Glutamatergic neuron (in vitro differentiated cells): ENCODE measurements at places on chromosomes 4 and X.

- no peaks in the 10 kb centered on the region for H3K36me3 ChIP-seq
- H3K4me1 ChIP-seq = no peaks in the 10 kb centered on the region
- no peak overlapping the region for H3K4me3 ChIP-seq
- DNase-seq = no peak
- H3K27ac ChIP-seq = no peak overlapping the region
Measured at GRCh38 chrX:121128925-121129877, 81.8 kb downstream of the GLUD2 start.

DNA sequence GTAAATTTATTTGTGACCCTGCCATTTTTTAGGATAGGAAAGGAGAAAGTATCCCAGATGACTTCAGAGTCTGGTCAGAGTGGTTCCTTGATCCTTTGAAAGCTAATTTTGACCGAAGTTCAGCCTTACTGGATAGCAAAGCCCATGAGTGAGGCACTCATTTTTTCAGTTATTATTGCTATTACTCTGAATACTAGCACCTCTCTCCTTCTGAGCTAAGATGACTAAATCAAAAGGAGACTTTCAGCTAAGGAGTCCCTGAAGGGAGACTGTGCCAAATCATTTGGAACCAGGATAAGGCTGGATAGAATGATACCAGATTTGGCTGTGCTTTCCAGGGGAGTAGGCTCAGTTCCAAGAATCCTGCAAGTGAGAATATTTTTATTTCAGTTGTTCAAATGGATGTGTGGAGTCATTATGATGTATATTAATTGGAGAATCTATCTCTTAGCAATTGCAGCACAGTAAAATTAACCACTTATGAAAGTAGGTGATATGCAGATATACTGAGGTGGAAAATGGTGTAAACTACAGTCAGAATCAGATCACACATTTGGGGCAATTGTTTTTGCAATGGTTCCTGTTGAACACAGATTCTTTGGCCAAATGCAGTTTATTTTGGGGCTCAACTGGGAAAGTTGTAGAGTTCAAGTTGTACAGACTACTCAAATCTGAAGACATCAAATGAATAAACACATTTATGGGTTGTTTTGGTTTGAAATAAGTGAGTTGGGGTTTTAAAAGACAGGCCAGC is 1.2 kb downstream of the P2RY10 start:
- H3K36me3 ChIP-seq = no peaks in the 10 kb centered on the region
- DNase-seq = no peak
- H3K4me3 ChIP-seq = no peak overlapping the region
- no peaks in the 10 kb centered on the region for H3K27me3 ChIP-seq

- H3K4me1 ChIP-seq = no peaks in the 10 kb centered on the region
- no peaks in the 10 kb centered on the region for H3K36me3 ChIP-seq
- no peak overlapping the region for H3K4me3 ChIP-seq
- DNase-seq = no peak
- H3K27me3 ChIP-seq = no peaks in the 10 kb centered on the region
Measured at GRCh38 chr4:94354474-94354896, 11.8 kb upstream of the HPGDS start.

DNA sequence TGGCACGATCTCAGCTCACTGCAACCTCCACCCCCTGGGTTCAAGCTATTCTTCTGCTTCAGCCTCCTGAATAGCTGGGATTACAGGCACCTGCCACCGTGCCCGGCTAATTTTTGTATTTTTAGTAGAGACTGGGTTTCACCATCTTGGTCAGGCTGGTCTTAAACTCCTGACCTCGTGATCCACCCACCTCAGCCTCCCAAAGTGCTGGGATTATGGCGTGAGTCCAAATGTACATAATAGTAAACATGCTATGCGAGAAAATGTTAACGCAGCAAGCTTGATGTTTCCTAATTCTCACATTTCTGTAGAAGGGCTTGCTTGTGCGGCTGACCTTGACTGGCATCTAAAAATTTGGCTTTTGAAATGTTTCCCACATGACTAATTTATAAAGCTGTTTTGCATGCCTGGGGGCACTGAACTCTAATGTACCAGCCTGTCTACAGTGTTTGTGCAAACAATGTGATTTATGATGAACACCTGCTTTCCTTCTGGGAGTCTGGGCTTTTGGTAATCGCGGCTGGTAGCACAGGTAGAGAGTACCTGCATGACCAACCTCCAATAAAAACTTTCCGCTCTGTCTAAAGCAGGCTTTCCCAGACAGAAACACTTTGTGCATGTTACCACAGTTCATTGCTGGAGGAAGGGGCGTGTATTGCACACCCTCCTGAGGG is 216.8 kb downstream of the IL15 start:
- no peak overlapping the region for H3K4me3 ChIP-seq
- no peak for DNase-seq
- H3K36me3 ChIP-seq = no peaks in the 10 kb centered on the region
- H3K4me1 ChIP-seq = no peaks in the 10 kb centered on the region

GRCh38 chr4:21792736-21793135 is 155.8 kb downstream of the KCNIP4 start:
- no peaks in the 10 kb centered on the region for H3K27me3 ChIP-seq
- H3K4me1 ChIP-seq = peaks cover 18% of the 10 kb centered on the region
- no peak overlapping the region for H3K27ac ChIP-seq
- no peaks in the 10 kb centered on the region for H3K36me3 ChIP-seq
- no peak overlapping the region for H3K4me3 ChIP-seq

DNA sequence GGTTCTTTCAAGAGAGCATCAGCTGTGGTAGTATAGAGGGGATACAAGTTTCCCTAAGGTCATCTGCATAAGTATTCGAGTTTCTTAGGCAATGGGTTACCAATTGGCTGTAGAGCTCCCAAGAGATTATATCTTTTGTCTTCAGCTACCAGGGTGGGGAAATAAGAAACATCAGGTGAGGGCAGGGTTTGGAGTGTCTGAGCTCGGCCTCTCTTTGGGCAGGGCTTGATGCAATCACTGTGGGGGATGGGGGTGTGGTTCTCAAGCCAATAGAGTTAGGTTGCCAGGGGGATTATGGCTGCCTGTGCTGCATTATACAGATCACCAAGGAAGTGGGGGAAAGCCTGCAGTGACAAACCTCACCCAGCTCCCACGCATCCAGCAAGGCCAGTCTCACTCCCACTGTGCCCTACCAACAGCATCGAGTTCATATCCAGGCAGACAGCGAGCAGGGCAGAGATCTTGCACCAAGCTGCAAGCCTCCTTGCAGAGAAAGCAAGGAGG is 172.1 kb upstream of the MAGEE2 start:
- no peak for DNase-seq
- H3K36me3 ChIP-seq = no peaks in the 10 kb centered on the region
- no peak overlapping the region for H3K4me3 ChIP-seq
- H3K27me3 ChIP-seq = no peaks in the 10 kb centered on the region

DNA sequence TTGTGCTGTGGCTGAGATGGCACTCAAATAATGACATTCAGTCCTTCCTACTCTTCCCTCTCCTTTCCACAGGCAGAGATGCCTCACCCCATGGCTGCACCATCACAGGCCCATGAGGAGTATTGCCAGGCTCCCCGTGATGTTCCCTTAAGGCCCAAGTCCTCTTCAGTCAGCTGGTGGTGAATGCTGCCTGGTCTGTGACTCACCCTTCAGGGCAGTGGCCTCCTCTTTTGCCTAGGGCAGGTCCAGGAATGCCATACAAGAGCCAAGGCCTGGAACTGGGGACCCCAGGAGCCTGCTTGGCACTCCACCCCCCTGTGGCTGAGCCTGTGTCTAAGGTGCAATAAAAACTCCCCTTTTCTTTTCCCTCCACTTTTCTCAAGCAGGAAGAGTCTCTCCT is 144.2 kb upstream of the GEMIN8 start:
- H3K4me3 ChIP-seq = no peak overlapping the region
- H3K27me3 ChIP-seq = no peaks in the 10 kb centered on the region
- H3K36me3 ChIP-seq = peaks cover 1% of the 10 kb centered on the region
- no peak overlapping the region for H3K27ac ChIP-seq
- H3K4me1 ChIP-seq = no peaks in the 10 kb centered on the region

GRCh38 chr4:137700072-137700471 is 167.8 kb upstream of the PCDH18 start:
- no peak overlapping the region for H3K4me3 ChIP-seq
- DNase-seq = no peak
- peaks cover 18% of the 10 kb centered on the region for H3K4me1 ChIP-seq
- H3K27me3 ChIP-seq = no peaks in the 10 kb centered on the region
- H3K27ac ChIP-seq = no peak overlapping the region

- no peaks in the 10 kb centered on the region for H3K4me1 ChIP-seq
- DNase-seq = no peak
- H3K27ac ChIP-seq = no peak overlapping the region
- H3K27me3 ChIP-seq = peaks cover 3% of the 10 kb centered on the region
Measured at GRCh38 chrX:5648941-5649568, 579.6 kb downstream of the NLGN4X start.

DNA sequence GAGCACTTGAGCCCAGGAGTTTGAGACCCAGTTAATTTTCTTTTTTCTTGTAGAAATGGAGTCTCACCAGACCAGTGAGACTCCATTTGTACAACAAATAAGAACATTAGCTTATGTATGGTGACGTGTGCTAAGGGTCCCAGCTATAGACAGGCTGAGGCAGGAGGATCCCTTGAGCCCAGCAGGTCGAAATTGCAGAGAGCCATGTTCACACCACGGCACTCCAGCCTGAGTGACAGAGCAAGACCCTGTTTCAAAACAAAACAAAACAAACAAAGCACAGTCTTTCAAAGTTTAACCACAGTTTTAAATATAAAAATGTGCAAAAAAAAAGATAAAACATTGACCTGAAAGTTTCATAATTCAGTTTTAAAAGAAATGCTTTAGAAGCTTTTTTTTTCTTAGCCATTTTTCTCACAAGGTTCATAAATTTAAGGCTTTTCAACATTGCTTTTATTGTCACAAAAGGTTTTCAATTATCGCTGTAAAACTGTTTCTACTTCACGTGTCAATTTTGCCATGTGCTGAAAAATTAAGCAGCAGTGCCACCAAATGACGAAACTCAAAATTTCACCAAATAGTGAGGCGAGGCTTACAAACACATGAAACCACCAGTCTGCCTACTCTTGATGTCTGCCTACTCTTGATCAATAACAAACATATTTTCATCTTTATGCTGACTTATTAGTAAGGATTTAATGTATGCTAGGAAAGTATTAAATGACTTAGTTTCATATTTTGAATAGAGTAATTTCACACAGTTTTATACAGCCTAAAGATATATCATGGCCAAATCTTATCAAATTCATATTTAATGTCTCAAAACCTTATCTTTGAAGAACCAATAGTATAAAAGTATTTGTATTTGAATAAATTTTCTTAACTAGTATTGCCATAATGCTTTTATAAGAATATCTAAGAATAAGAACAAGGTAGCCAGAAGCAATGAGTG is 126.3 kb downstream of the NEK1 start:
- DNase-seq = peak; percentile 27
- H3K4me3 ChIP-seq = no peak overlapping the region
- peaks cover 21% of the 10 kb centered on the region for H3K36me3 ChIP-seq
- no peaks in the 10 kb centered on the region for H3K27me3 ChIP-seq
- peaks cover 8% of the 10 kb centered on the region for H3K4me1 ChIP-seq
- H3K27ac ChIP-seq = peak overlapping the region; percentile 41

- H3K36me3 ChIP-seq = no peaks in the 10 kb centered on the region
- no peak overlapping the region for H3K4me3 ChIP-seq
- H3K27me3 ChIP-seq = no peaks in the 10 kb centered on the region
- H3K27ac ChIP-seq = no peak overlapping the region
Measured at GRCh38 chr4:114474188-114474800, 124.3 kb upstream of the UGT8 start.

- H3K4me3 ChIP-seq = no peak overlapping the region
- DNase-seq = no peak
- no peaks in the 10 kb centered on the region for H3K36me3 ChIP-seq
- H3K4me1 ChIP-seq = peaks cover 3% of the 10 kb centered on the region
- H3K27me3 ChIP-seq = no peaks in the 10 kb centered on the region
Measured at GRCh38 chrX:10654960-10655359, 34.6 kb upstream of the MID1 start.

GRCh38 chr4:82124932-82125786 is 248.6 kb downstream of the HNRNPD start:
- DNase-seq = peak; percentile 51
- peaks cover 33% of the 10 kb centered on the region for H3K4me1 ChIP-seq
- peak overlapping the region; percentile 99 for H3K27ac ChIP-seq
- H3K27me3 ChIP-seq = peaks cover 10% of the 10 kb centered on the region
- H3K4me3 ChIP-seq = peak overlapping the region; percentile 75

GRCh38 chr4:40962551-40963180 is 212.9 kb downstream of the NSUN7 start:
- H3K27me3 ChIP-seq = no peaks in the 10 kb centered on the region
- H3K4me3 ChIP-seq = no peak overlapping the region
- no peak for DNase-seq
- H3K4me1 ChIP-seq = peaks cover 4% of the 10 kb centered on the region
- no peaks in the 10 kb centered on the region for H3K36me3 ChIP-seq

- no peak overlapping the region for H3K27ac ChIP-seq
- no peak overlapping the region for H3K4me3 ChIP-seq
Measured at GRCh38 chr4:145808021-145808650, 128.2 kb downstream of the C4orf51 start.

- H3K4me1 ChIP-seq = peaks cover 5% of the 10 kb centered on the region
- peaks cover 4% of the 10 kb centered on the region for H3K36me3 ChIP-seq
- H3K27ac ChIP-seq = no peak overlapping the region
- no peak overlapping the region for H3K4me3 ChIP-seq
- DNase-seq = no peak
Measured at GRCh38 chr4:75248770-75249407, 265.3 kb downstream of the RCHY1 start.

- peak overlapping the region; percentile 100 for H3K27ac ChIP-seq
- no peaks in the 10 kb centered on the region for H3K36me3 ChIP-seq
- peaks cover 21% of the 10 kb centered on the region for H3K4me1 ChIP-seq
- peaks cover 9% of the 10 kb centered on the region for H3K27me3 ChIP-seq
- DNase-seq = peak; percentile 85
Measured at GRCh38 chrX:49269010-49269766, 405 bp upstream of the PPP1R3F start.

- no peak overlapping the region for H3K27ac ChIP-seq
- no peaks in the 10 kb centered on the region for H3K27me3 ChIP-seq
- H3K4me1 ChIP-seq = no peaks in the 10 kb centered on the region
- DNase-seq = no peak
Measured at GRCh38 chr4:126955292-126956183, 677.2 kb upstream of the INTU start.

- H3K27me3 ChIP-seq = no peaks in the 10 kb centered on the region
- H3K36me3 ChIP-seq = no peaks in the 10 kb centered on the region
- H3K4me1 ChIP-seq = no peaks in the 10 kb centered on the region
Measured at GRCh38 chr4:102684610-102685052, 76.1 kb downstream of the MANBA start.

DNA sequence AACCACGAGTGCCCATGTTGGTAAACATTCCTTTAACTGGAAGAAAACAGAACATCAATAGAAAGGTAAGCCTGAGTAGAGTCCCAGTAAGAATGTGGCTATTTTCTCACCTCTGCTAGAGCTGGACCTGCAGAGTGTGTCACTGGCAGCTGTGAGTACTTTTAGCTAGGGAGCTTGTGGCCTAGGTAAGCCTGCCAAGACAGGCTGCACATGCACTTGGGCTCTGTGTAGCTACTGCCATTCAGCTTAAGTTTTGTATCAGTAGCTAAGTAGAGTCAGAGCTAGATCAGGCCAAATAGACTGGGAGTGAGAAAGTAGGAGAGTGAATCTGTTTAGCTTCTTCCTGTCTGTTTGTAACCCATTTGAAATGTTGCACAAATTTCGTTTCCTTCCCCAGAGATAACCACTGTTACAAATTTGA is 35.3 kb downstream of the RBPJ start:
- no peak for DNase-seq
- H3K27me3 ChIP-seq = no peaks in the 10 kb centered on the region
- no peak overlapping the region for H3K27ac ChIP-seq
- no peak overlapping the region for H3K4me3 ChIP-seq
- no peaks in the 10 kb centered on the region for H3K36me3 ChIP-seq
